Fibroblast of skin of back (primary cell): ENCODE measurements at places on chromosomes 5 and 9.

DNA sequence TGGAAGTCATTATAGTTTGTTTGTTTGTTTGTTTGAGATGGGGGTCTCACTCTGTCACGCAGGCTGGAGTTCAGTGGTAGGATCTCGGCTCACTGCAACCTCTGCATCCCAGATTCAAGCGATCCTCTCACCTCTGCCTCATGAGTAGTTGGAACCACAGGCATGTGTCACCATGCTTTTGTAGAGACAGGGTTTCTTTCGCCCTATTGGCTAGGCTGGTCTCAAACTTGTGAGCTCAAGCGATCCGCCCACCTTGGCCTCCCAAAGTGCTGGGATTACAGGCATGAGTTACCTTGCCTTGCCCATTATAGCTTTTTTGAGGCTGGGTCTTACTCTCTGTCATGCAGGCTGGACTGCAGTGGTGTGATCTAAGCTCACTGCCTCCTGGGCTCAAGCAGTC is 28.8 kb downstream of the NSD1 start:
- no peak for DNase-seq

DNA sequence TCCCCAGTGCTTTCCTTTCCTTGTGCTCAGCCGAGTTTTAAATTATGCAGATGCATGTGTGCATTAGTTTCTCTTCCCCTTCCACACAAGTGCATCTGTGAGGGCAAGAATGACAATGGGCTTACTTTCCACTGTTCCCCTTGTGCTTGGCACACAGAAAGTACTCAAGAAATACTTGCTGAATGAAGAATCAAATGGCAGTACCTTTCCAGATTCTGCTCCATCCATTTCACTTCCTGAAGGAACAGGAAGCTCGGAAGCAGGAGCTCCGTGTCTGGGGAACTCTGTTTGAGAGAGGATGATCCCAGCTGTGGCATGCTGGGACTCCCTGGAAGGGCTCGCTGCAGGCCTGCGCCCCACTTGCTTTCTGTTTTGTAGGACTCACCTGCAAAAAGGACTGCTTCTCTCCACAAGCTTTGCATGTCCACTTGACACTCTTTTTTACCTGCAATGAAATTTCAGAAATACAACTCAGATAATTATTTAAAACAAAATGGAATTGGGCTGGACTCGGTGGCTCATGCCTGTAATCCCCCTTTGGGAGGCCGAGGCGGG is 5.5 kb downstream of the MRNIP start:
- no peak for DNase-seq

- DNase-seq, result peak; percentile 51
These were observed 28.0 kb downstream of the TEX10 start for GRCh38 chr9:100324594-100325200.

DNA sequence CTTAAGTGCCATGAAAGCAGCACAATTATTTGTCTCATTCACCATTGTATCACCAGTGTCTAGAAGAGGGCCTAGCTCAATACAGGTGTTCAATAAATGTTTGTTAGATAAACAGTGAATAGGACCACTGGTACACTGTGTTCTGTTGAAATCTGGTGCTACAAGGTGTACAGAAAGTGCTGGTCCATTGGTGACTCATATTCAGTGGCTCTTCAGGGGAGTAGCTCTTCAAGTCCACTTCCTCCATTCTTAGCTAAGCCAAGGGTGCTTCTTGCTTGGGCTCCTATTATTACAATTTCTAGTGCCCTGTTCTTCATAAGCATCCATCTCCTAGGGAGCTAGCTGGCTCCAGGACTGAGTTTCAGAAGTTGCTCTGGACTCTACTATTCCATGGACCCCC is 6.4 kb upstream of the FCHO2 start:
- no peak for DNase-seq

DNA sequence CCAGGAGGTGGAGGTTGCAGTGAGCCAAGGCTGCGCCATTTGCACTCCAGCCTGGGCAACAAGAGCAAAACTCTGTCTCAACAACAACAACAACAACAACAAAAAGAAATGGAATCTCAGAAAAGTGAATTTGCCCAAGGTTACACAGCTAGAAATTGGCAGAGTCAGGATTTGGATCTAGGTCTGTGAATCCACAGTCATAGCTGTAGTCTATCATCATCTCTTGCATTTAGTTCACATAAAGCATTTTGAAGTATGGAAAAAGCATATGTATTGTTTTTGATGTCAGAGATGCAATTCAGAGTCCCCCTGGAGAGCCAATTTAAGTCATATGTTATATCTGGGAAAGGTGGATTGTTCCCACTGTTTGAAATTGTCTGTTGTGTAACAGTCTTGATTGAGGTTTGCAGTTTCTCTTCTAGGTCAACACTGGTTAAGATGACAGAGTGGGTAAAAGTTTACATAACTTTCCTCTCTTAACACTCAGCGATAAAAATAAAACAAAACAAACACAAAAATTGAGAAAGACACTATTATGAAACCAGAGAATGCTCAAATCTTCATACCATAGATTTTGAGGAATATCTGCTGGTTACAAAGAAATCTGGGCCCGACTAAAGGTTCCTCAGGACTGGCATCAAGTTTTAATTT is 21.5 kb upstream of the GPR21 start:
- DNase-seq, result no peak

DNA sequence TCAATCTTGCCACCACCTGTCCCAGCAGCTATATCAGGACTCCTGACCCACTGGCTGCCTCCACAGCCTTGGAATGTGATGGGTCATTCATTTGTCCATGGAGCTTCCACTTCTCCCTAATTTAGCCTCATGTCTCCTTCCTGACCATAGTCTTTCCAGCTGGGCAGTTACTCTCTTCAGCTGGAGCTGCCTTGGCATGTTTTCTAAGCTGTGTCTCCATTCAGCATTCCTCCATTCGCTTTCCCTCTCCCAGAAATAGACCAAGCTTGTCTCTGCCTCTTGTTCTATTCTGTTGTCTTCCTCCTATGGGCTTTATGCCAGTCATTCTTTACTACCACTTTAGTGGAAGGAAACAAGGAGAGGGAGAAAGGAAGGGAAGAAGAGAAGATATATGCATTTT is 5.3 kb upstream of the CTXN3 start:
- no peak for DNase-seq

- no peak for DNase-seq
These were observed 34.9 kb upstream of the NIPBL start for GRCh38 chr5:36841677-36842076.

- peak; percentile 47 for DNase-seq
These were observed 48.9 kb downstream of the DAB2IP start for GRCh38 chr9:121700165-121700831.

- no peak for DNase-seq
These were observed 47.3 kb downstream of the SH3TC2 start for GRCh38 chr5:149015561-149015960.

- DNase-seq, result peak; percentile 76
These were observed 422.2 kb downstream of the CTNND2 start for GRCh38 chr5:11482011-11482410.

DNA sequence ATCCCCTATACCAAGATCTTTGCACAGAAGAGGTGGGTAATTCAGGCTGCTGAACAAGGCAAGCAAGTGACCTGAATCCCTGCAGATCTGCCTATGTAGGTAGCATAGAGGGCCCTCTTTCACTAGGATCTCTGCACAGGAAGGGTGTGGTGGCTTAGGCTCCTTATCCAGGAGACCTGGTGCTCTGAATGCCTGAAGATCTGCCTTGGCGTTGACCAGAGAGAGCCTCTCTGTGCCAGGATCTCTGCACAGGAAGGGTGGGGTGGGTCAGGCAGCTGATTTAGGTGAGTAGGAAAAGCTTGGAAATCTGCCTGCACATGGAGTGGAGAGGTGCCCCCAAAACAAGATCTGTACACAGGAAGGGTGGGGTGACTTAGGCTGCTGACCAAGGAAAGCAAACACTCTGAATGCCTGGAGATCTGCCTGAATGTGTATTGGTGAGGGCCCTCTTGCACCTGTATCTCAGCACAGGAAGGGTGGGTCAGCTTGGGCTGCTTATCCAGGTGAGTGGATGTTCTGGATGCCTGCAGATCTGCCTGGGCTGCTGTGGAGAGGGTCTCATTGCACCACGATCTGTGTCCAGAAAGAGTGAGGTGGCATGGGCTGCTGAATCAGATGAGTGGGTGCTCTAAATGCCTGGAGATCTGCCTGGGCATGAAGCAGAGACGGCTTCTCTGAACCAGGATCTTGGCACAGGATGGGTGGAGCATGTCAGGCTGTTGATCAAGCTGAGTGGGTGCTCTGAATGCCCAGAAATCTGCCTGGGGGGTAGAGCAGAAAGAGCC is 365.9 kb downstream of the DMAC1 start:
- no peak for DNase-seq

- DNase-seq, result no peak
These were observed 88.4 kb downstream of the MTRR start for GRCh38 chr5:7957329-7957728.

DNA sequence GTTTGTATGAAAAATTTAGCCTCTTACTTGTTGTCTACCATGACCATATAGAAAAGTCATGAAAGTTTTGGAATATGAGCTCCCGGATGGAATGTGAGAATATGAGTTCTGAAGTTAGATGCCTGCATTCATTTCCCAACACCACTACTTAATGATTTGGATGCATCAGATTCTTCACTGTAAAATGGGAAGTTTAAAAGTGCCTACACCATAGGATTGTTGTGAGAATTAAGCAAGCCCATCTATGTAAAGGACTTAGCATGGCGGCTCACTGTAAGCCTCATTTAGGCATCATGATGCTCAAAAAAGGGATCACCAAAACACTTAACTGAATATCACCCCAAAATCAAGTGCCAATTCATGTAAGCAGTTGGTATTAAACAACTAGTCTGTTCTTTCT is 177.3 kb downstream of the RAB3C start:
- no peak for DNase-seq

DNA sequence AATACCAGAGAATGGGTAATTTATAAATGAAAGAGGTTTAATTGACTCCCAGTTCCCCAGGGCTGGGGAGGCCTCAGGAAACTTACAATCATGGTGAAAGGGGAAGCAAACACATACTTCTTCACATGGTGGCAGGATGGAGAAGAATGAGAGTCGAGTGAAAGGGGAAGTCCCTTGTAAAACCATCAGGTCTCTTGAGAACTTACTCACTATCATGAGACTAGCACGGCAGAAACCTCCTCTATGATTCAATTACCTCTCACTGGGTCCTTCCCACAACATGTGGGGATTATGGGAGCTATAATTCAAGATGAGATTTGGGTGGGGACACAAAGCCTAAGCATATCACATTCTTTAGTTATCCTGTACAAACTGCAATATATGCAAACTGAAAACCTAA is 609.4 kb downstream of the MTRR start:
- no peak for DNase-seq

GRCh38 chr5:83337453-83338035 is 134.0 kb upstream of the VCAN start:
- DNase-seq, result no peak

- DNase-seq, result no peak
These were observed 23.3 kb downstream of the PITX1 start for GRCh38 chr5:135010502-135011354.
